ENCODE measurements at places on chromosomes 3 and 15.
A peak's percentile ranks its signal among the peaks of the same experiment; 100 is the strongest.

DNA sequence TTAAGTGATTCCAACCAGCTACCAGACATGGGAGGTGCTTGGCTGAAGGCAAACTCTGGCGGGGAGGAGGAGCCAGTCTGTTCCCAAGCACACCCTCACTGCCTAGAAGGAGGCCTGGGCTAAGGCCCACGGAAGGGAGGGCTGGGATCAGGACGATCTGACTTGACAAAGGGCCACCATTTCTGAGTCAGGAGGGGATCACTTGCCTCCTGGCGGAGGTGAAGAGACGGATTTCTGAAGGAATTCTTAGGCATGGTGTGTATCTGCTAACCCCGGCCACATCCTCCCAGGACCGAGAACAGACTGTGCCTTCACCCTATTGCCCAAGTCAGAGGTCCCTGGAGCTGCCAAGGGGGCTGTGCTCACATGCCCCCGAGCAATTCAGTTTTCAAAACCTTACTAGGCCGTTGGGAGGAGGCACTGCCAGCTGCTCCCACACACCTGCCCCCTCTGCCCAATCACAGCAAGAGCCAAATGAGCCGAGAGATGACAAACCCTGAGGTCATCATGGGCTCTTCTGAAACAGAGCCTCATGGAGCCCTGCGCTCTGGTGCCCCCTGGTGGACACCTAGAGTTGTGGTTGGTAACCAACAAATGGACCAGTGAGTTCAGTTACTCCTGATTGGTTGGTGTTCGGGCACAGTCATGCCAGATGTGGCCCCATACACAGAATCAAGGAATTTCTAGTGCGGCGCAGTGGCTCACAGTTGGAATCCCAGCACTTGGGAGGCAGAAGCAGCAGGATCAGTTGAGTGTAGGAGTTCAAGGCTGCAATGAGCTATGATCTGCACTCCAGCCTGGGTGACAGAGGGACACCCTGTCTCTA, 6.5 kb upstream of the TNK2 start:
- DNase-seq = peak; percentile 98

- no peak for DNase-seq
Observed at GRCh38 chr3:144663456-144664436, 692.1 kb downstream of the DIPK2A start.

GRCh38 chr3:148642616-148643015, 55.1 kb upstream of the AGTR1 start:
- no peak for DNase-seq

- DNase-seq = no peak
Observed at GRCh38 chr15:48090666-48091065, 30.1 kb upstream of the SLC24A5 start.

DNA sequence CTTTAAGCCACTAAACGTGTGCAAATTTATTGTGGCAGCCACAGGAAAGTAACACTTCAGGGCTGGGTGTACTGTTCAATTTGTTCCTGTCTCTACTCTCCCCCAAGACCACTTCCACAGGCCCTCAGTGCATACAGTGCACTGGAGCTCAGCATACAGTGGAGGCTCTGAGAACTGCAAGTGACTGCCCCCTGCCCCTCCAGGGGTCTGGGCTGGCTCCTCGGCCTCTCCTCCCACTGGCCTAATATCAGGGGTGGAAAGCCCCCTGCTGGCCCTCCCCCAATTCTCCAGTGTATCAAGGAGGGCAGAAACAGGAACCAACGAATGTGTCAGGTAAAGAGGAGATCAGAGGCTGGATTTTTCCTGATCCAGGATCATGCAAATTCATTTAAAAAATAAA, 19.9 kb upstream of the HEG1 start:
- no peak for DNase-seq
